ENCODE measurements at places on chromosomes 1 and 21.

DNA sequence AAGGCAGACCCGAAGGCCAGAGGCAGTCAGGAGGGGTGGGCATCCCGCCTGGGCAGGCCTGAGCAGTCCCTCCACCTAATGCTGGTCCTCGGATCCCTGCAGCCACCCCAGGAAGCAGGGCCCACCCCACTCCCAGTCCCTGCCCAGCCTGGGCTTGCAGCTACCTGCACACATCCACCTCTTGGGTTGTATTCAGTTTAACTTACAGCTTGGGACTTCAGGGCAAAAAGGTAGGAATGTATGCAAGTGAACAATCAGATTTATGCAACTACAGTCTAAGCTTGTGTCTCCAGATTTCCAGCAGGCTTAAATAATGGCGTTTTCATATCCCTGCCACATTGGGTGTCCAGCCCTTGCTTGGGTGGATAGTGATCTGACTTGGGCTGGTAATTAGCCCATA, 17.4 kb downstream of the LDLRAP1 start:
- no peak for DNase-seq

DNA sequence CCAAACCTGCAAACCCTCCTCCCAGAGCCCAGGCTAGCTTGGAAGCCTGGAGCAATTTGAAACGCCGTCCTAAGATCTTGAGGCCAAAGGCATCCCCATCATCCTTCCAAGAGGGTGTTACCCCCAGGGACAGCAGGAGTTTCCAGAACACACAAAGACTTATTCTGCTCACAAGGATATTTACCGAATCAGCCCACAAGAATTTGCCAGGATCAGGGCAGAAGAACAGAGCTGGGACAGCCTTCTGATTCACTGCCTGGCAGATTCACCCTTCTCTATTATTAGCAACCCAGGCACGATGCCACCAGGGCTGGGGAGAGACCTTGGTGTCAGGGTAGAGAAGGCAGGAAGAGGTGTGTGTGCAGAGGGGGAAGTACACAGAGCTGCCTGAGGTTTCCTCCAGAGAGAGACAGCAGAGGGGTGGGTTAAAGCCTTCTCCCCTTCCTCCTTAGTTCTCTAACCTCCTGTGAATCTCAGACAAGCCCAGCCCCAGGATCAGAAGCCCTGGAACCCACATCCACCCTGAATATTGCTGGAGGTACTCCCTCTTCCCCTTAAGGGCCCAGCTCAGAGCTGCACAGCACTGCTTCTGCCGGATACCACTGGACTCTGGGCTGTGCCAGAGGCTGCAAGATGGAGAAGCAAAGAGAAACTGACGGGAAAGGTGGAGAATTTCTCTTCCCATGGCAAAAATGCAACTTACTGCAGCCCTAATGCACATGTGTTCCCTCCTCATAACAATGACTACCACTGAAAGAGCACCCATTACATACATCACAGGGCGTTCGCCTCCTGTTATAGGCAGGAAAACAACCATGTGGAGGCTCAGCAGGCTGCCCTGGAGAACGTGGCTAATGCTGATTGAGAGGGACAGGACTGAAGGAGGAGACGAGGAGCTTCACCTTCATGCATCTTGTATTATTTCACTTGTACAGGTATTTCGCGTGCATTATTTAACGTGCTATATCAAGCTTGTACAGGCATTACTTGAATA, 61.8 kb downstream of the ITPKB start:
- peak; percentile 85 for DNase-seq

DNA sequence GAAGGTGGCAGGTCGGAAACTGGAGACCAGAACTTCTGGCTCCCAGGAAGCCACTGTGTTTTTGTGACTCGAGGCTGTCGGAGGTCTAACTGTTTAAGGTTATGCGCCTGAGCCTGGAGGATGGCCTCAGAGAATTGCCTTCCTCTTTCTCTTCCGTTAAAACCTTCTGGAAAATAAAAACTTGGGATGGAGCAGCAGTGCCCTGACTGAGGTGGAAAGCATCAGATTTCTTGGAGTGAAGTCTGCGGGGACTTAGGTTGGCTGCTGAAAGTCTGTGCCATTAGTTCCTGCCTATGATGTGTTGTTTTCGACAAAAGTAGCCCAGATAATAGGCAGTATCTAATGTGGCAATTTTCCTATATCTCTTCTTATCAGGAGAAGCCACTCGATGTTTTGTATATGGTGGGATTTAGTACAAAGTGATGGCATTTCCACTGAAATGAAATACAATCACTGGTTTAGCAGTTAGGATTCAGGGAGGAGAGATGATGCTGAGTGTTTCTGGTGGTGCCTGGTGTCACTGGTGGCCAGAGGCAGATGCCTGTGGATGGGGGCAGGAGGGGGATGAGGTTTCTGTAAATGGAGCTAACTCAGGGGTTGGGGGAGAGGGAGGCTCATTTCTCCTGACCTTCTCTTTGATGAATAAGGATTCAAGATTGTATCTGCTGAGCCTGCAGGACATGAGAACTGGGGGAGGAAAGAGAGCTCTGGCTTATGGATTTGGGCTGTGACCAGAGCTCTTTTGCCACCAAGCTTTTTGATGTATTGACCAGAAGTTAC, 150.8 kb downstream of the CAMTA1 start:
- no peak for DNase-seq

DNA sequence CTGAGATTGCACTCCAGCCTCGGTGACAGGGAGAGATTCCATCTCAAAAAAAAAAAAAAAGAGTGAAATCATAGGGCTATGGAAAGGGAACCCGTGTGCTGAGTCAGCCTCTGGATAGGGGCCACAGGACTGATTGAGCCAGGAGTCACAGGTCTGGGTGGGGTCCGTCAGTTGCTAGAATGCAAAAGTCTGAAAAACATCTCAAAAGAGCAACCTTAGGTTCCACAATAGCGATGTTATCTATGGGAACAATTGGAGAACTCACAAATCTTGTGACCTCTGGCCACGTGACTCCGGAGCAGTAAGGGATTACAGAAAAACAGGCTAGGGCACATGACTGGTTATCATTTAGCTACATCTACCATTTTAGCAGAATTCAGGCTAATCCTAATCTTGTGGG, 32.8 kb upstream of the GREM2 start:
- DNase-seq: no peak
